CD4-positive, alpha-beta memory T cell (primary cell): ENCODE measurements at places on chromosomes 7 and 10.

- DNase-seq = no peak
These were observed 225.0 kb downstream of the AUTS2 start for GRCh38 chr7:69823151-69823744.

DNA sequence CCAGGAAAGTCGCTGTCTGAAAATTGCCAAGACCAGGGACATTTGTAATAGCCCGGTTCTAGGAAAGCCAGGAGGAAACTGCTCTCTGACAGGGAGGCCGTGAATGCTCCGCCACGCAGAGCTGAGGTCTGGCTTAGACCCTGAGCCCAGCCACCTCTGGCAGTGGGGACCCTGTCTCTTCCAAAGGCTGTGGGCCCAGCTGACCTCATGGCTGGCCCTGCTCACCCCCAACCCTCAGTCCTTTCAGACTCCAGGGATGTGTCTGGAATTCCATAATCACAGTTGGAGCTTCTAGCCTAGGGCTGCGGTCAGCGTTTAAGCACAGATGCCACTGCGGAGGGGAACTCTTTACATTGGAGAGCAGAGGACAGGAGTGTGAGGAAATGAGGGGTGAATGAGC, 6.6 kb upstream of the VIPR2 start:
- no peak for DNase-seq

DNA sequence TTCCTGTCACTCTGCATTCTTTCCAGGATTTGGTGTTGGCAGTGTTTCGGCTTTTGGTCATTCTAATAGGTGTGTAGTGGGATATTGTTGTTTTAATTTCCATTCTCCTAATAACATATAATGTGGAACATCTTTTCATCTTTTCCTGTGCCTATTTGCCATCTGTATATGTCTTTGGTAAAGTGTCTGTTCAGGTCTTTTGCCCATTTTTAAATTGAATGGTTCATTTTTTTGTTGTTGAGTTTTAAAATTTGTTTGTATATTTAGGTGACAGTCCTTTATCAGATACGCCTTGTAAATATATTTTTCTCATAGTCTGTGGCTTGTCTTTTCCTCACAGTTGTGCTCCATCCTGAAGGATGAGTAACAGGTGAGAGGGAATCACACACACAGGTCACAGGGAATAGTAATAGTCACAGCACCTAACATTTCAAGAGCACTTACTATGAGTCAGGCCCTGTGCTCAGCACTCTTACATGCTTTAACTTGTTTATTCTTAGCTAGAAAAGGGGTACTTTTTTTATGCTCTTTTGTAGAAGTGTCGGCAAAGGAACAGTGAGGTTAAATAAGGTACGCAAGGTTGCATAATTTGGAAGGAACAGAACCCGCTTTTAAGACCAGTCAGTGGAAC, 117.1 kb upstream of the GATA3 start:
- DNase-seq = no peak

DNA sequence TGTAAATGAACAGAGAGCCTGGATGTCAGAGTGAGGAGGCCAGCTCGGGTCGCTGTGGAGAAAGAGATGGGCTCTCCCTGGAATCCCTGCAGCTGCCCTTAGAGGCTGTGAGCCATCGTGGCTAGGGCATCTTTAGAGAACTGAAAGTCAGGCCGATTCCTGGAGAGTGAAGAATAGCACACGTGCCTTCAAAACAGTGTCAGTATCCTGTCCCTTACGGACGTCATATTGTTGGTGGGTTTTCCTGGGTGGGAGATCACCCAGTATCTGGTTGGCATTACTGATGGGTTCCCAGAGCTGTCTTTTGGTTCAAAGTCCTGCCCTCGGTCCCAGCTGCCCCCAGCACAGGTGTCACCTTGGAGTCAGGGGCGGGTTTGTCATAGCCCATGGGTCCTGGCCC, 25.3 kb downstream of the IKZF1 start:
- peak; percentile 65 for DNase-seq

- DNase-seq = no peak
These were observed 11.2 kb upstream of the C7orf33 start for GRCh38 chr7:148579366-148579765.

DNA sequence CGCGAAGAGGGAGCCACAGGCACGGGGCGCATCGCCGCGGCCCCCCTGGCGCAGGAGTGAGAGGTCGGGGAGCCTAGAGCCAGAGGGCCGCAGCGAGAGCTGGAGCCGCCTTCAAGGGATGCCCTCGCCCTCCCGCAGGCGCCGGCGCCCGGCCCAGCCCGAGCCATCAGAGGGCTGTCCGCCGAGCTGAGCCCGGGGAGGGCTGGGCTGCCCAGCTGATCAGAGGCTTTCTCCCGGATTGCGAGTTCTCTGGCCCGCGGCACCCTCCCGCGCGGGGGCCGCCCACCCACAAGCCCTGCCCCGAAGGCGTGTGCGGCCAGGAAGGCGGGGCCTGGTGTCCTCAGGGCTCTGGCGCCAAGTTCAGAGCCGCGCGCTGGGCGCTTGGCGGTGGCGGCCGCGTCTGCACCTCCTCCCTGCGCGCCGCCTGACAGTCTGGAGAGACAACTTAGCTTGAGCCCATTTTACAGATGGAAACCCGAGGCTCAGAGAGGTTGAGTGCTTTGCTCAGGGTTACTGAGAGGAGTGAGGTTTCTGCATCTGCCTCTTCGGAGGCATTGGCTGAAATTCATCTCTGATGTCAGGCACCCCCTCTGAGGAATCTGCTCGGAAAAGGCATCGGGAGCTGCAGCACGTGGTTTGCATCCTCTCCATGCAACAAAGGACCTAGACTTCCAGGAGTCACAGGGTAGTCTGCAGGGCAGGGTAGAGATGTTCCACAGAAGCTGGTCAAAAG, 3.8 kb upstream of the ANTXRL start:
- DNase-seq = peak; percentile 62

GRCh38 chr10:74929197-74929596, 102.8 kb downstream of the KAT6B start:
- no peak for DNase-seq

- no peak for DNase-seq
These were observed 14.2 kb downstream of the MYL10 start for GRCh38 chr7:101614939-101615302.

GRCh38 chr7:158827411-158828132, 1.7 kb downstream of the ESYT2 start:
- DNase-seq = peak; percentile 60

GRCh38 chr10:80500572-80501380, 36.9 kb upstream of the SH2D4B start:
- DNase-seq = peak; percentile 68

GRCh38 chr7:157526005-157526912, 189.5 kb downstream of the DNAJB6 start:
- no peak for DNase-seq

GRCh38 chr10:17273403-17273802, 45.4 kb downstream of the VIM start:
- no peak for DNase-seq

- DNase-seq = no peak
These were observed 36.9 kb downstream of the ZNRF2 start for GRCh38 chr7:30321089-30321881.
